ENCODE measurements at places on chromosomes 3 and 15. TPM values are rescaled to one million over a fixed set of nuclear protein-coding genes. Genes with fewer than 3 reads are reported as not detected.

- no peak for DNase-seq
These were observed 31.7 kb upstream of the DHX36 start for GRCh38 chr3:154356009-154356408.

DNA sequence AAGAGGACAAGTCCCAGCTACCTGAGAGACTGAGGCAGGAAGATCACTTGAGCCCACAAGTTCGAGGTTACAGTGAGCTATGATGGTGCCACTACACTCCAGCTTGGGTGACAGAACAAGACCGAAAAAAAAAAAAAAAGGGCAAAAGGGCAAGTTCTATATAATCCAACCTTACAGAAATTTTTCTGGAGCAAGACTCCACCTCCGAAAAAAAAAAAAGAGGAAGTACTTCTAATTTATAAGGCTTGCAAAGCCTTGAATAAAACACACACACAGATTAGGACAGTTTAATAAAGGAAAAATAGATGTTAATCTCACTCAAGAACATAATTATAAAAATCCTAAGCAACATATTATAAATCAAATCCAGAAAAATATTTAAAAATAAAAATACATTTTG lies 14.4 kb upstream of the XYLB start:
- no peak for DNase-seq

DNA sequence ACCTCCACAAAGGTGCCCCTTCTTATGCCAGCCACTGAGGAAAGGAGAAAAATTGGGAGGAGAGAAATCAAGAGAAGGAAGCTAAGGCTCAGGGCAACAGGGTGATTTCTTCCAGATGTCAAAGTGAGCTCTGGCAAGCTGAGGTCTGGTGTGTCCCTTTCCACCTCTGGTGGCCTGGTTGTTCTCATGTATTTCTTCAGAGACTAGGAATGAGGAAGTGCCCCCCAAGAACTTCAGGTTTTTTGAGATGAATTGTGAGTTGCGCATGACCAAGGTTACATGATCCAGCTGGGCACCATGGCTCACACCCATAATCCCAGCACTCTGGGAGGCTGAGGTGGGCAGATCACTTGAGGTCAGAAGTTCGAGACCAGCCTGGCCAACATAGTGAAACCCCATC lies 5.6 kb downstream of the RAB6B start:
- no peak for DNase-seq

The VEPH1 gene
- 53.9 TPM for polyA plus RNA-seq

The NR1I2 gene
- polyA plus RNA-seq = 0.73 TPM

The TTLL13 gene
- 0.31 TPM for polyA plus RNA-seq

The TM4SF1 gene
- 56.5 TPM for polyA plus RNA-seq

Measured in left renal pelvis (tissue), 4 donors.